ENCODE measurements at places on chromosomes 4 and X.
A peak's percentile ranks its signal among the peaks of the same experiment; 100 is the strongest.

DNA sequence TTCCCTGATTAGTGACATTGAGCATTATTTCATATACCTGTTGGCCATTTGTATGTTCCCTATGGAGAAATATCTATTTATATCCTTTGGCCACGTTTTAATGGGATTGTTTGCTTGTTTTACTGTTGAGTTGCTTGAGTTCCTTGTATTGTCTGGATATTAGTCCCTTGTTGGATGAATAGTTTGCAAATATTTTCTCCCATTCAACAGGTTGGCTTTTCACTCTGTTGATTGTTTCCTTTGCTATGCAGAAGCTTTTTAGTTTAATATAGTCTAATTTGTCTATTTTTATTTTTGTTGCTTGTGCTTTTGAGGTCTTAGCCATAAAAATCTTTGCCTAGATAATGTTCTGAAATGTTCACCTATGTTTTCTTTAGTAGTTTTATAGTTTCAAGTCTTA lies 60.2 kb upstream of the HUWE1 start:
- DNase-seq = no peak

- no peak for DNase-seq
These were observed 119.2 kb downstream of the RAPGEF2 start for GRCh38 chr4:159222043-159222552.

DNA sequence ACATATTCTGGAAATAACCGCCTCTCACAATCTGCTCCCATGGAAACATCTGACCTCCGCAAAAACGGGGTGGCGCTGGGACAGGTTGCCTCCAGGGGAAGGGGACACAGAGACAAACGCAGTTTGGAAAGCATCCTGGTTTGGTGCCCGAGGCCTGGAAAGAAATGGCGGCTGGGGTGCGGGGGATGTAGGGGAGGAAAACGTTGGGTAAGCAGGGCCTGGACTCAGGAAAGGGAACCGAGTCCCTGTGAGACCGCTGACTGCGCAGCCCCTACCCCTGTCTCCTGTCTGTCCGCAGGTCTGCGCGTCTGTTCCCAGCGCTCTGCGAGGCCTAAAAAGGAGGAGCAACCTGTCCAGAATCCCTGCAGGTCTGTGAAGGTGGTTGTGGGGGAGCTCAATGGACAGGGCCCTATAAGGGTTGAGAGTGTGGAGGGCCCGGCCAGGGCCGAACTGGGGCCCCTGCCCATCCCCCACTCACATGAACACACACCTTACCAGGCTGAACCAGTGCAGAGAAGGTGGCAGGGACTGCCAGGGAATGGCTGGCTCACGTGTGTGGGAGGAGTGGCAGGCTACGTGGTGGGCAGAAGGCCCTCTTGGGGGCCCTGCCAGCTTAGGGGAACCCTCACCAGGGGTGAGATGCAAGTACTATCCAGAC lies 672 bp downstream of the TCEAL3 start:
- no peak for DNase-seq

- no peak for DNase-seq
These were observed 373.2 kb downstream of the BCOR start for GRCh38 chrX:39724544-39724943.

DNA sequence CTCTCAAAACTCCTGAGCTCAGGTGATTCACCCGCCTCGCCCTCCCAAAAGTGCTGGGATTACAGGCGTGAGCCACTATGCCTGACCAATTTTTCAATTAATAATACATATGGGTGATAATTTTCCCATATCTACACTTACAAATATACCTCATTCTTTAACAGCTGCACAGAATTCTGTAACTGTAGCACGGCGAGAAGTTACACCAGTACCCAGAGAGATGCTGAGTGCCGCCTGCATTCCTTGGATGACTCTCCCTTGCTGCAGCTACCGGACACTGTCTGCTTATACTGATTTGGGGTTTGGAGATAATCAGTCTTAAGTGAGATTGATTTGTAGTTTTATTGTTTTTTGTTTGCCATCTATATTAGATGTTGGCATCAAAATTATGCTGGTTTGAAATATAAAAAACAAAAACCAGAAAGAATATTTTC lies 5.8 kb downstream of the TIFA start:
- no peak for DNase-seq

- DNase-seq = peak; percentile 73
These were observed 54.9 kb downstream of the PHOX2B start for GRCh38 chr4:41693629-41694028.

GRCh38 chr4:10083861-10084641 lies 32.5 kb downstream of the WDR1 start:
- no peak for DNase-seq

DNA sequence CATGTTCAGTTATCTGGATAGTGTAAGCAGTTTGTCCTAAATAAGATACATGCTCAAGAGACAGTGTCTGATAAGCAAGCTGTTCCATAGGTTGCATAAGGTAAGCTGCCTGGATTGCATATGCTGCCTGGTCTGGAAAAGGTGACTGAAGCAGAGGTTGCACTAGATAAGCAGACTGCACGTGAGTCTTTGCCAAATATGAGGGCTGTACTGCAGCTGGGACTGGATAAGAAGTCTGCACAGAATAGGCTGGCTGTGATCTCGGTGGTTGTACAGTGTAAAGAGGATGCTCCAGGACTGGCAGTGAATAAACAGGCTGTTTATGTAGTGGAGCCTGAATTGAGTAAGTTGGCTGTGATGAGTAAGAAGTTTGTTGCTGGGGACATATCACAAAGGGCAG lies 68.9 kb downstream of the WNK3 start:
- DNase-seq = no peak

- DNase-seq = no peak
These were observed 21.9 kb downstream of the CCKAR start for GRCh38 chr4:26468283-26468949.

DNA sequence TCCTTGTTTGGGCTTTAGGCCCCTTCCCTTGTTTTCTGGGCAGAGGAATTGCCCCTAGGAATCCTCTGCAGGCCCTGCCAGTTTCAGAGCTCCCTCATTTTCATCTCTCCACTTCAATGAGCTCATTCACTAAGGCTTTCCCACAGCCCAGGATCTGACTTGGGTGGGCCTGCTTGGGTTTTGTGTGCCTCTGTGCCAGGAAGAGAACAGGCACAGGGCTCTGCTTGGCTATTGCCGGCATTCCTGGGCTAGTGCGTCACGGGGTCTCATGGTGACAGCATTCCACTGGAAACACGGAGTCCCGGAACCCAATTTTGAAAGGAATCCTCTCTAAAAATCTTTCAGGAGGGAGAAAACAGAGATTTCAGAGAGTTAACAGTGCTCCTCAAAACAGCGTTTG lies 150.5 kb downstream of the VCX3A start:
- no peak for DNase-seq

- peak; percentile 38 for DNase-seq
These were observed 55.6 kb upstream of the TADA2B start for GRCh38 chr4:6987588-6987961.

- no peak for DNase-seq
These were observed 18.6 kb downstream of the SHOX start for GRCh38 chrX:649166-649565.

- no peak for DNase-seq
These were observed 54.4 kb downstream of the KIT start for GRCh38 chr4:54712206-54712605.

DNA sequence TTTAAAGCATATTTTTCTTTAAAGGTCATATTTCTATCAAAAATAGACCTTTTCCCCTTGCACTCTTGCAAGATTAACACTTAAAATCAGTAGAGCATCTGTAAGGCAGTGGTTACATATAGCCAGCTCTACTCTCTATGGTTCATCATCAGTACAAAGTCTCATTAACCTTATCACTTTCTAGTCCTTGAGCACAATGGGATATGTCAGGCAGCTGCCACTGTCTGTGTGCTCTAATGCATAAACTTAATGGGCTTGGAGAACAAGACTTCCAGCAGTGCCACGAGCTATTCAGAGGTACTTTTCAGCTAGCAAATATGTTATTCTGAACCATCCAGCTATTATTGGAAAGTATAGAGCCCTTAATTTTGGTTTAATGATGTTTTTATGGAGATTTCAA lies 393.7 kb downstream of the GASK1B start:
- DNase-seq = peak; percentile 39

GRCh38 chr4:185559915-185560281 lies 24.6 kb upstream of the PDLIM3 start:
- DNase-seq = no peak

GRCh38 chr4:46994007-46994405 lies 625 bp upstream of the GABRA4 start:
- DNase-seq = no peak

GRCh38 chr4:174406383-174406782 lies 115.9 kb downstream of the HPGD start:
- DNase-seq = no peak

- no peak for DNase-seq
These were observed 44.0 kb downstream of the ARHGEF6 start for GRCh38 chrX:136736690-136737089.

DNA sequence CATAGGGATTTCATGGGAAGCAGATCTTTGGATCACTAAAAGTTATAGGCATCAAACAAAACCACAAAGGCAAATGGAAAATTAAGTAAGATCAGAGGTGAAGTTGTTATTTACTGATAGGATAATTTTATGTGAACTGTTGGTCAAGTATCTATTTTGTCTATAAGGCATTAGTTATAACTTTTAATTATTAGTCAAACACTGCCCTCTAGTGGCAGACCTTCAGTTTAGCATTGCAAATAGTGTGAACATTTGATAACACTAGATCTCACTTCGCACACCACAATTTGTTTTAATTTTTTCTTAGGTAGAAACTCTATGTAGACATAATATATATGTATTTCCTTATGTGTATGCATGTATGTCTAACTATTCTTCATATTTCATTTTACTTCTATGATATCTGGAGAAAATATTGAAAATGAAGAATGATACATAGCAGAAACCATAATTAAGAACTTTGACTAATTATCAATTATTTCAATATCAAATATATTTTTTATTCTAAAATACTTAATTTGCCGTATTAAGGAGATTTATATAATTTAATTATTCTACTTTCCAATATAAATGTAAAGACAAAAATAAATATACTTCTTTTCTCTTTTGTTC lies 214.5 kb upstream of the TACR3 start:
- DNase-seq = peak; percentile 29

DNA sequence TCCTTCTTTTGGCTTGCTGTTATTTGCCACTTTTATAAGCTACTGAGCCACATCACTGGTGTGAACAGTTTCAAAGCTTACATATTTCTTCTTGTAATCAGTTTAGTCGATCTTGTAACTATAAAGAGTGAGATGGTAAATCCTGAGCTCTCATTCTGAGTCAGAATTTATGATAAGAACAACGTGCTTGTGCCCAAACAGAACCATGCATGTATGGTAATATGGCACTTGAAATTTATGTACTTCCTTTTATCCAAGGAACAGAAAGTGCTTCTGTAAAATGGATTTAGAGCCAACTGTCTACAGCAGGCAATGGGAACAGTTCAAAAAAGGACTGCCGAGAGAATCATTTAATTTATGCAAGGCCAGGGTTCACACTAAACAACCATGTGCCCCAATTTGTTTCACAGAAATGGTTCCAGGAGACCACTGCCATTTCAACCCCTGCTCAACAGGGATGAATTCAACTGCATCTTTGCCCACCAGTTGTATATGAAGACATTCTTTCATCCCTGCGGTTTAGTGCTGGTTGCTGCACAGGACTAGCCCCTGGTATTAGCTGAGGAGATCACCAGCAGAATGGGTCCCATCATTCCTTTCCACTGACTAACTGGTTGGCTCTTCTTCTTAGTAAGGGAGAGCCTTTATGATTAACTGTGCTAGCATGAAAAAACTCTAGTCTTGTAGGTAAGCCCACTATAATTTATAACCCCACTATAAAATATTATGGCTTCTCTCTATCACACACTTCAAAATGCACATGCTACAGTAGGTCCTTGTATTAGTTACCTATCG lies 162.9 kb upstream of the PGRMC2 start:
- no peak for DNase-seq

- DNase-seq = peak; percentile 0
These were observed 42.9 kb upstream of the CENPU start for GRCh38 chr4:184776821-184777220.

- DNase-seq = no peak
These were observed 26.7 kb upstream of the GPRIN3 start for GRCh38 chr4:89334311-89334710.

DNA sequence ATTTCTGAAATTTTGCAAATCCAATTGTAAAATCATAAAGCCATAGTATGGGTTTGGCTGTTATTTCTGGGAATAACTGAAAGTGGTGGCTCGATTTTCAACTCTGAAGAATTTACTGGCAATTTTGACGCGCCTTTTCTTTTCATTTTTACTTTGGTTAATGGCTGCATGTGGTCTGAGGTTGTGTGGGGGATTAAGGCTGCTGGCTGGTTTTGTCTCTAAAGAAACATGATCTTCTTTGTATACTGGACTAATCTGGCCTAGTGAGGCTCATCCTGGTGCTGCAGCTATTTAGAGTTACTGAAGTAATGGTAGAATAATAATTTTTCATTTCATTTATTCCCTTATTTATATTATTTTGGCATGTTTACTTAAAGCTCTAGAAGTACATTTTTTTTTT lies 164.0 kb downstream of the RNF150 start:
- DNase-seq = no peak

GRCh38 chr4:99321241-99322191 lies at the start of gene ADH1B:
Gene ADH1B (minus strand): TSS chr4:99321401. CDS start chr4:99321331, 70 bp downstream.
- DNase-seq = no peak

DNA sequence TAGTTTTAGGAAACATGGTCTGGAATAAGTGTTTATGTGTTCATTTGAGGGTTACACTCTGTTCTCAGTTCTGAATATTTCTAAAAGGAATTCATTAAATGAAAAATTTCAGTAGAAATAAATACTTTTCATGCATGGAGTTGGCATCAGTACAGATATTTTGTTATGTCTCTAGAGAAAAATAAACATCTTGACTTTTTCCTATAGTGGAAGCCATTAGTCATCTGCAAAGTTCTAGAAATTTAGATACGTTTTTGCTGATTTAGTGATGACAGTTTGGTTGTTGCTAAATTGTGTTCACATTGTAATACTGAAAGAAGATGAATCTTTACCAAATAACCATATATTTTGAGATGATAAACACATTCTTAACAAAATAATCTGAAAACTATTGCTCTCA lies 268.2 kb upstream of the TEX13A start:
- DNase-seq = no peak

DNA sequence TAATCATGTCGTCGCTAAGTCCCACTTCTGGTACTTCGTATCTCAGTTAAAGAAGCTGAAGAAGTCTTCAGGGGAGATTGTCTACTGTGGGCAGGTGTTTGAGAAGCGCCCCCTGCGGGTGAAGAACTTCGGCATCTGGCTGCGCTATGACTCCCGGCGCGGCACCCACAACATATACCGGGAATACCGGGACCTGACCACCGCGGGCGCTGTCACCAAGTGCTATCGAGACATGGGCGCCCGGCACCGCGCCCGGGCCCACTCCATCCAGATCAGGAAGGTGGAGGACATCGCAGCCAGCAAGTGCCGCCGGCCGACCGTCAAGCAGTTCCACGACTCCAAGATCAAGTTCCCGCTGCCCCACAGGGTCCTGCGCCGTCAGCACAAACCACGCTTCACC lies 11.3 kb downstream of the PNCK start:
- DNase-seq = no peak

- no peak for DNase-seq
These were observed 587 bp upstream of the AFF2 start for GRCh38 chrX:148499638-148500422.

GRCh38 chr4:113496698-113497097 lies 264.8 kb downstream of the CAMK2D start:
- no peak for DNase-seq

- DNase-seq = no peak
These were observed 34.1 kb downstream of the FNIP2 start for GRCh38 chr4:158802914-158803313.
